Psoas muscle (tissue), 8 donors: ENCODE measurements at places on chromosomes 16 and 17.

DNA sequence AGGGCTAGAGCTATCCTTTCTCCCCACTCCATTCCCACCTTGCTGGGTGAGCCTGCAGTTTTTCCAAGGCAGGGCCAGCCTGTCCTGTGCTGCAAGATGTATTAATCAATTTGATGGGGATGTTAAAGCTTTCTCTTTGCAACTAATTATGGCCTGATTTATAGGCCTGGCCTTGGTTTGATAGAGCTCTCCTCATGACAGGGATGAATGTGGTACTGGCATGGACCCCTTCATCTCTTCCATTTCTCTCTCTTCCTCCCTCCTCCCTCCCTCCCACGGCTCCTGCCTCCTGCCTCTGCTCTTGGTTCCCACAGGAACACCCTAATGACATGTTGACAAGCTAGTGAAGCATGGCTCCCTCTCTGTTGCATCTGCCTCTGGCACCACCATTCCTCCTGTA, 47.2 kb upstream of the SKAP1 start:
- DNase-seq, result no peak

DNA sequence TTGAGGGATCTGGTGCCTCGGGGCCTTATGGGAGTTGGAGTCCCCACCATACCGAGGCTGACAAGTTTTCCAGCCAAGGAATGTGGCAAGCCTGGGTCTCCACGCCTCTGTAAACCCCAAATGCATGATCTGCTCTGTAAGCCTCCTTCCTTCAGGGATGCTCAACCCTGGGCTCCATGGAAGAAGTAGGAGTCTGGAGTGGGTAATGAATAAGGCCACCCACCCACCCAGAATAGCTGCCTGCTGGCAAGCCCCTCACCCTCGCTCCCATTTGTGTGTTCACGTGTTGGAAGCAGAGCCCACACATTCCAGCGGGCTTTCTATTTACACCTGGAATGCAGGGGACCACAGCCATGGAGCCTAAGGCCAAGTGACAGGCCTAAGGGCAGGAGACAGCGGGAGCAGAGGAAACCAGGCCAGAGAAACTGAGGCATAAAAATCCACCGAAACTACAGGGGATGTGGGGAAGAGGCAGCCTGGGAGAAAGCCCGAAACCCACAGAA, 4.4 kb downstream of the DLG4 start:
- no peak for DNase-seq

- no peak for DNase-seq
Measured at GRCh38 chr16:53643474-53643873, 60.2 kb downstream of the RPGRIP1L start.

DNA sequence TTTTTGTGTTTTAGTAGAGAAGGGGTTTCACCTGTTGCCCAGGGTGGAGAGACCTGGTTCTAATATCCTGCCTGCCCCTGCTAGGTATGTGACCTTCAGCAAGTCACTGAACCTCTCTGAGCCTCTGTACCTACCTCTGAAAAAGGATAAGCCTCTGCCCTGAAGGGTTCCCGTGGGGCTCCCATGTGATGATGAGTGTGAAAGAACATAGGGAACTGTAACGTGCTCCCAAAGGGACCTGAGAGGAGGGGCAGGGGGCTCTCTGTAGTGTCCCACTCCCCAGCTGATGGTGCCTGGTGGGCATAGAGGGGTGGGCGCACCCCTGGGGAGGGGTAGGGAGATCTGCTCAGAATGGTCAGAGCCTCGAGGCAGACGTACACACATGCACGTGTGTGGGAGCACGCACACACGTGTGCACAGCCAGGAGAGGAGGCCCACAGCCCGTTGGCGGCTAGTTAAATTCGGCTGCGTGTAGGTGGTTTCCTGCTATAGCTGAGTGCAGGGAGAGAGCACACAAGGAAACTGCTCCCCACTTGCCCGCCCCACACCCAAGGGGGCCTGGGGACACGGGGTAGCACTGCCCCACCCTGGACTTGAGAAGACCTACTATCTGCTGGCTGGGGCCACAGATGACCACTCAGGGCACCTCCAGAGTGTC, 6.7 kb downstream of the KCNH4 start:
- DNase-seq, result no peak

DNA sequence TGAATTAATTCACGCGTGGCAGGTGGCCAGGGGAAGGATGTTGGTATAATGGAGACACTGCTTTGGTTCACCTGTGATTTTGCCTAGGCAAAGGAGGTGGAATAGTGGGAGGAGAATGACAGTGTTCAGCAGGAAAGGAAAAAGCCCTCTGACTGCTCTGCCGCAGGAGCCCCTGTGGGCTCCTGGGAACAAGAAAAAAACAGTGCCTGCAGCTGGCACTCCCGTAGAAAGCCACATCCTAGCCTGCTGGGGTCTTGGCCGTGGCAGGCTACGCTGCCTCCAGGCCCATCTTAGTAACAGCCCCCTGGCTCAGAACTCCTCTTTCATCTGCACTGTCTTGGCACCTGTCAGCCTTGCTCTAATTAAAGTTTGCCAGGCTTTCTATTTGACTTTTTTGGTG, 20.6 kb downstream of the ADORA2B start:
- no peak for DNase-seq

- DNase-seq, result no peak
Measured at GRCh38 chr16:77660311-77660710, 62.0 kb upstream of the NUDT7 start.

- no peak for DNase-seq
Measured at GRCh38 chr17:57723427-57724025, 21.6 kb downstream of the CCDC182 start.

DNA sequence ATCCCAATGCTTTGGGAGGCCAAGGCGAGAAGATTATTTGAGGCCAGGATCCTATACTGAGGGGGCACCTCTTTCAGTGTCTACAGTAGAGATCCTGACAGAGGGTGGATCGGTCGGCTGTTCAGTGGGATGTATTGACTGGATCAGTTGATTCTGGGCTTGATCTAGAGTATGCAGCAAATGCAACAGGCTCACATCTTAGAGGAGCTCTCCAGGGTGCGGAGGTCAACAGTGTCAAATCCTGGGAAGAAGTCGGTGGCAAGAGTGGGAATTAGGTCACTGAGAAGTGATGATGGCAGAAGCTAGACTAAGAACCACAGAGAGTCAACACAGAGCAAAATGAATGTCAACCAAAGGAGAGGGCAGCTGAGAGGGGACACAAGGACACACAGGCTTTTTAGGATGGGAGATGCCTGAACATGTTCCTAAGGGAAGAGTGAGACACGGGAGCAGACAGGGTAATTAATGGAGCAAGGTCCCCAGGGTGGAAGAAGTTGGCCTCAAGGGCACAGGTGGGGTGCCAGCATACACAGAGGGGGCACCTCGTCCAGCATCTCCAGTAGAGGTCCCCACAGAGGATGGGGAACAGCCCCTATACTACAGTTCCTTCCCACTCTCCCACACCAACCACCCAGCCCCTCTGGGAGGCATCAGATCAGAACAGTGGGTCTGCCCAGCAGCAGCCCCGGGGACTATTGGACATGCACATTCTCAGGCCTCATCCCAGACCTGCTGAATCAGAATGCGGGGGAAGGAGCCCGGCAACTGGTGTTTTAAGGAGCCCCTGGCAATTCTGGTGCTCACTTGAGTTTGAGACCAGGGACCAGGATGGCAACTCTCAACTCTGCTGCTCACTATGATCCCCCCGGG, 10.0 kb upstream of the CYTH1 start:
- DNase-seq, result peak; percentile 8

- no peak for DNase-seq
Measured at GRCh38 chr16:30603945-30604315, 6.3 kb downstream of the ZNF689 start.

- DNase-seq, result no peak
Measured at GRCh38 chr17:68570526-68570925, 30.6 kb downstream of the FAM20A start.

DNA sequence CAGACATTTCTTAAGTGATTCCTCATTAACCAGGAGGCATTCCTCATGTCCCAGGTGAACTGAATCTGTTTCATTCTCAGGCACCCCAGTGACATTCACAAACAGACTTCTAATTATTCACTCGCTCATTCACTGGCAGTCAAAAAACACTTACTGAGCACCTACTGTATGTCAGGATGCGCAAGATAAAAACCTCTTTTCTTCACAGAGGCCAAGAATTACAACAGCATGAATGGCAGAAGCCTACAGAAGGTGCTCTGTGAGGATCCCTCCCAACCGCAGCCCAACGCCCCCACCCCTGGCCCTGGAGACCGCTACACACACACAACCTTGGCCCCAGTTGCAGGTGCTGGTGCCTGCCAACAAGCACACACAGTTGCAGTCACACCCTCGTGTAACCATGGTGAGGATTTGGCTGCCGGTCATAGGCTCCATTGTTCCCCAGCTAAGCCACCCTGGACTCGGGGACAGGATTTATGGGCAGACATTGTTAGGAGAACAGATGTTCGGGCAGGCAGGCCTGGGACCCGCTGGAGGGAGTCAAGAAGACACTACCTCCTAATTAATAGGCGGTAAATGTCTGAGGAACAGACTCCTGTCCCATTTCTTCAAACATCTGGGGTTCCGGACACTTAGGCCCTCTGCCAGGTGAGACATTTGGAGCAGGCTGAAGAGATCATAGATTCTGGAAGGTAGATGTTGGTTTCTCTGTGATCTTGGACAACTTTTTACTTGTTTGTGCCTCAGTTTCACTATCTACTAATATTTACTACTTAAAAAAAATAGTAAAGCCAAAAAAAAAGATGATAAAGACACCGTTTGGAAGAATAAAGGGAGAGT, 43.2 kb downstream of the CUEDC1 start:
- peak; percentile 86 for DNase-seq

- DNase-seq, result no peak
Measured at GRCh38 chr16:8964462-8964861, 756 bp upstream of the USP7 start.

DNA sequence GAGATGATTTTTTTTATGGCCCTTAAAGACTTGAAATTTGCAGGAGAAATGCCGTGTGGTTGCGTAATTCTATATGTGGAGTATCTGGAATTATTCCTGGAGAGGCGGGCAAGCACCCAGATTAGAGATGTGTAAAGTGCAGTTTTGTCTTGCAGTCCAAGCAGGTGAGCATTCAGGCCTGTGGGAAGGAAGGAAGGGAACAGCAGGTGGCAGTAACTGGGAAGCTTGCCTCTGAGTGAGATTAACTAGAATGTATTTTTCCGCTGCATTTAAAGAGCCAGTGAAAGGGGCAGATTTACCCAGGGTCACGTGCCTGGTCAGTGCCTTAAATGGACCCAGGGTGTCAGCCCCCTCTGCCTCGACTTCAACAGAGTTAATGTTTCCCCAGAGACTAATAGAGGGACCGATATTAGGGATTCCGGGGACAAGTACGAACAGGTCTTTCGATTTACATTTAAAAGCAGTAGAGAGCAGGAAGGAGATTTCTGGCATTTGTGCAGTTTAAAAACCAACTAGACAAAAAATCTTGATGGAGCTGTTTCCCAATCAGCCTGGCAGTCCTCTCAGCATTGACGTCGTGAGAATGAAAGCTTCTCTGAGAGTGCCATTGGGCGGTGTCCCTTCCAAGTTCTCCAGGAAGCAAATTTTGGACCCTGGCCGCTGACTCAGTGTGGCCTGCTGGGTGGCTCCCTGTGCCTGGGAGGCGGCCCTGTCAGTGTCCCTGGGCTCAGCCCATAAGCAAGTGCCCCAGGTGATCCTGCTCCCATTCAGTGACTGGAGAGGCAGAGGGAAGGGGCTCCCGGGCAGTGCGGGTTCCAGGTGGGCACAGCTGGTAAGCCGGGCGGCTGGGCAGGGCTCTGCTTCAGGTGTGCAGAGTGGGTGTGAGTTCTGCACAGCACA, 38.2 kb downstream of the KSR1 start:
- peak; percentile 87 for DNase-seq

GRCh38 chr17:41428591-41429291, 4.4 kb upstream of the KRT37 start:
- no peak for DNase-seq

DNA sequence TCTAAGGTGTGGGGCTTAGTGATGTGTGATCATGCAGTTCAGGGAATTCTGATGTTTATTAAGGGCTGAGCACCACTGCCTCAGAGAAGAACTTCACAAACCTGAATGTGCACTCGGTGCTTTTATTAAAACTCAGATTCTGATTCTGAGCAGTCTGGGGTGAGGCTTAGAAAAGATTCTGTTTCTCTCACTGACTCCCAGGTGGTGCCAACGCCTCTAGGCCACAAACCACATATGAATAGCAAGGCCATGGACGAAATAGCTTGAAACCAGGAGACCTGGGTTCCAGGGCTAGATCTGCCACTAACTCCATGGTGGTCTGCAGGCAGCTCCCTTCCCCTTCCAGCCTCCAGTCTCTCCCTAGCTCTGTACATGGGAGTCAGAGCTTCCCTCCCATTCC, 169.1 kb downstream of the HS3ST3B1 start:
- DNase-seq, result no peak
